ENCODE measurements at places on chromosomes 16 and 17.
A peak's percentile ranks its signal among the peaks of the same experiment; 100 is the strongest.

DNA sequence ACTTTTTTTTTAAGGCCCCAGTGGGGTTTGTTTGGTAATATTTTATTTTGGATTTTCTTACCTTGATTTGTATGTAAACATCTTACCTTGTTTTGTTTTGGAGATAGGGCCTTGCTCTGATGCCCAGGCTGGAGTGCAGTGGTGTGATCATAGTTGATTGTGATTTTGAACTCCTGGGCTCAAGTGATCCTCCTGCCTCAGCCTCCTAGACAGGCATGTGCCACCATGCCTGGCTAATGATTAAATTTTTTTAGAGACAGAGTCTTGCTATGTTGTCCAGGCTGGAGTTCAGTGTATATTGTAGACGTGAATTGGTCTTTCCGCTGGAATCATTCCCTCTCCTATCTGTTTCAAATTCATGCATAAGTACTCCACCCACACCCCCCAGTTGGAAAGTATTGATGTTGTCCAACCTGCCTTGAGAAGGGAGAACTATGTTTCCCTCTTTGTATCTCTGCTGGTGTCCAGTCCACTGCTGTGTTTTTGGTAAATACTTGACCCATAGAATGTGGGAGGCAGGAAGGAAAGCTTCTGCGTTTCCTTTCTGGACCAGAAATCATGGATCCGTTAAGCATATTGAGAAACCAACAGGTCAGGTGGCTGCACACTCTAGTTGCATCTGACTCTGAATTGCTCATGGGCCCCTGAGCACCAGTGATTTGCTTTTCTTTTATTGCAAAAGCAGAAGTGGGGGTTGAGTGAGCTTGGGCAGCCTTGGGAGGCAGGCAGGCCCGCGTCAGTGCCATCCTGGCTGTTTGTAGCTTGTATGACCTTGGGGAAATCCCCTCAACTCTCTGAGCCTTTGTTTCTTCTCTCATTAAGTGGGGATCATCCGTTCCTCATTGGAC, 25.0 kb downstream of the RMI2 start:
- no peak for DNase-seq

DNA sequence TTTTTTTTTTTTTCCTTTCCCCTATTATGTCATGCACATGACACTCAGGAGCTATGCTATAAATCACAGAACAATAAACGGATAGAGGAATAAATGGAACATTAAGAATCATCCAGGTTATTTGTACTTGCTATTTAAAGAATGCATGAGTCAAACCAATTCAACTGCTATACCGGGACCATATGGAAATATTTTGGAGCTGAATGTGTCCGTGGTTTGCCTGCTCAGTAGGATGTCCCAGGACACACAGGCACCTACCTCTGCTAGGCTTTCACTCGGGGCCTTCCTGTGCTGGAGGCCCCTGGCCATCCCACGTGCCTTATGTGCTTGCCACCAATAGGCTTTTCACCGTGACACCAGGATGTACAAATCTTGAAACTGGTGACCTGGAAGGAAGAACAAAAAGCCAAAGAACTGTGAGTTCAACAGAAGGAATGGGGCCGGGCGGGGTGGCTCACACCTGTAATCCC, 15.3 kb upstream of the SEC14L1 start:
- DNase-seq: no peak

- no peak for DNase-seq
These were observed 183.2 kb upstream of the GSE1 start for GRCh38 chr16:85429776-85430522.

DNA sequence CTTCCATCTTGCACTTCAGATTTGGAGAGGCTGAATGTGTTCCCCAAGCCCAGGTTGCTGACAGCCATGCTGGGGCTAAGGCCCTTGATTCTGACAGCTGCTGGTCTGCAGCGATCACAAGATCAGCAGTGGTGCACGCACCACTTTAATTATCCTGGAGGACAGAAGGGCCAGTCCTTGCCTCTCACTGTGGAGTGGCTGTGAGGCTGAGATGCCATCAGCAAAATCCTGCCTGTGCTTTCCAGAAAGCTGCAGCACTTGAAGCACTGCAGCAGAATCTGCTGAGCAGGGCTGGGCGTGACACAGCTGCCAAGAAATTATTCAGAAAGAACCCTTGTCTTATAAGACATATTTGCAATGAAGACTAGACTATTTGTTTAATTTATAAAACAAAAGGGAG, 37.1 kb downstream of the NUP93 start:
- DNase-seq: no peak

DNA sequence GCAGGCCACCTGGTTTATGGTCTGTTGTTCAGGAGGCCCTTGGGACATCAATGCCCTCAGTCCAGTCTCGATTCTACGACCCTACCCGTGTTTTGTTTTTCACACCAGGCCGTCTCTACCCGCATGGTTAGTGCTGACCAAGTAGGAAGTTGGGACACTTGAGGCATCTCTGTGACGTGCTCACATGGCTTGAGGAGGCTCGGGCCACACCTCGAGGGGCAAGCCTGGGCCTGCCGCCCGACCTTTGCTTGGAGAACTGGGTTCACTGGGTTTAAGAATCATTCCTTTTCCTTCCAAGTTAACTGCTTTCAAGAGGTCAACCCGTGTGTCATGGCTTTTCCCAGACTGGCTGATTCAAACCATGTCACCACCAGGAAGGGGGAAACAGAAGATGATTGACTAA, 86.8 kb downstream of the CMIP start:
- no peak for DNase-seq

GRCh38 chr17:78556812-78557211, 20.4 kb downstream of the DNAH17 start:
- DNase-seq: no peak

- DNase-seq: no peak
These were observed 103.3 kb upstream of the ZFHX3 start for GRCh38 chr16:73151225-73151624.

GRCh38 chr17:64938925-64939474, 19.7 kb upstream of the LRRC37A3 start:
- DNase-seq: no peak

DNA sequence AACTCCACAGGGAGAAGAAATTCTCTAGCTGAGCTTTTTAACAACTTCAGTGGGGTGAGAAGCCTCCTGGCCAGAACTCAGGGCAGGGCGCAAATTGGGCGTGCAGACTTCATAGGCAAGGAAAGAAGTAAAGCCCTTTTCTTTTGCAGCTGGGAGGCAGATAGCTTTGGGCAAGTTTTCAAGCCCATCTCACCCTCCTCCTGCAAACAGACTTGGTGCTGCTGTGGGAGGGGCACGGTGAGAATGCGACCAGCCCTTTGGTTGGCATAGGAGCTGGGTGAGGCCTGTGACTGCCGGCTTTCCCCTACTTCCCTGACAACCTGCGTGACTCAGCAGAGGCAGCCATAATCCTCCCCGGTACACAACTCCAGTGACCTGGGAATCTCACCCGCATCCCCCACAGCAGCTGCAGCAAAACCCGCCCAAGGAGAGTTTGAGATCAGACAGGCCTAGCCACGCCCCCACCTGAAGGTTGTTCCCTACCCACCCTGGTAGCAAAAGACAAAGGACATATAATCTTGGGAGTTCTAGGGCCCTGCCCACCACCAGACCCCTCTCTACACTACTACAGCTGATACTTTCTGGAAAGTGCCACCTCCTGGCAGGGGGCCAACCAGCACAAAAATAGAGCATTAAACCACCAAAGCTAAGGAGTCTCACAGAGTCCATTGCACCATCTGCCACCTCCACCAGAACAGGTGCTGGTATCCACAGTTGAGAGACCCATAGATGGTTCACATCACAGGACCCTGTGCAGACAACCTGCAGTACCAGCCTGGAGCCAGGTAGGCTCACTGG, 195.5 kb upstream of the CCL2 start:
- DNase-seq: no peak

GRCh38 chr16:17205279-17206211, 265.2 kb downstream of the XYLT1 start:
- DNase-seq: no peak

GRCh38 chr17:2028234-2028614, 1.7 kb upstream of the DPH1 start:
- no peak for DNase-seq

DNA sequence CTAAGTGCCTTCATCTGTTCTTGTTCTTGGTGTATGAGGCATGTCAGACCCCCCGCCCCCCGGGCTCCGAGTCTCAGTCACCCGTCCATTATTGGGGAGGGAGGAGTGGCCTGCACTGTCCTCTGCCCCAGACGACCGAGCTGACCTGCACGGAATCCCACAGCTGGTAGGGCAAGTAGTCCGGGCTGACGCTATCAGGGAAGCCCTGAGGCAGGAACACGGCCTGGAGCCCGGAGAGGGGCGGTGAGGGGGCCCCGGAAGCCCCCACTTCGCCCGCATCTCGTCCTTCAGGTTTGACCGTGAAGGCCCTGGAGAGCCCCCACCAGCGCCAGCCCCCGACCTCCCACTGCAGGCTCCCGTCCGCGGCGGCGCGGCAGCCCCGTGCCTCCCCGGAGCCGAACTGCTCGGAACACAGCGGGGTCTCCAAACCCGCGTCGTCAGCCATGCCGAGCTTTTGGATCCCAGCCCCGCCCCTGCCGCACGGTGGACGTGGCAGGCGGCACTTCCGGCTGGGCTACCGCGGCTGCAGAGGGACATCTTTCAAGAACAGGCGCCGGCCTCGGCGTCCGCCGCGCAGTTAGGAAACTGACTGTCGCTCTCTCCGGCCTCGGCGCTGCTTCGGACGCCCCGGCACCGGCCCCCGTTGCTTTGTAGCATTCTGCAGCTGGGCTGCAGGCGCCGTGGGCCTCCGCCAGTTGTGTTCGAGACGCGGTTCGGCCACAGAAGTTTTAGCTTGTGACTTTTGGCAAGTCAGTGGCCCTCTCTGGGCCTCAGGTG, at the start of gene RUSF1:
RUSF1 (minus strand) TSS at position 463 of the 777 bp plus-strand sequence; CDS start at position 445, 18 bp downstream.
- peak; percentile 89 for DNase-seq

GRCh38 chr17:73404246-73404645, 92.4 kb upstream of the CDC42EP4 start:
- DNase-seq: no peak

DNA sequence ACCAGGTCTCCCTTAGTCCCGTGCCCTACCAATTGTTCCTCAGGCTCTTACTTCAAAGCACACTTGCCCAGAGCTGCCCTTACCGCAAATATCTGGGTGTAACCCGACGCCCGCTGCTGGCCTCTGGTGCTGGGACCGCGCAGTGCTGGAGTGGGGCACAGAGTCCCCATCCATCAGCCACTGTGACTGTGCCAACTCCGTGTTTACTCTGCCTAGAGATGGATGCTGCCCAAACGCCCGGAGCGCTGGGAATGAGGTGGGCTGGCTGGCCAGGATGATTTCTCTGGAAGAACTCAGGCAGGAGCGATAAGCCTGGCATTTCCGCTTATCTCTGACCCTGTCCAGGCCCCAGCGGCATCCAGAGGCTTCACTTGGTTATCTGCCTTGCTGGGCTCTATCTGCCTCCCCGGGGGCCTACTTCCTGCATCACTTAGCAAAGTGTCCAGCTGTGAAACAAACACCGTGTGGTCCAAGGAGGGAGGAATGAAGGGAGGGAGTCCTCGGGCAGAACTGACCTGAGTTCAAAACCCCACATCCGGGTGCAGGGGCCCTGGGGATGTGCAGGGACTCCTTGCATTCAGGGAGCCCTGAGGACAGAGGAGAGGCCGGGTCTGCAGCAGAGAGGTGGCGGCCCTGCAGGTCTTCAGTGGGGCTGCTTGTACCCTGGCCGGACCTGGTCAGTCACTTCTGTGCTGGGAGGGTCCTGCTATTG, 9.4 kb upstream of the MYLK3 start:
- no peak for DNase-seq

- DNase-seq: peak; percentile 38
These were observed 20.9 kb downstream of the AKTIP start for GRCh38 chr16:53482123-53482522.

DNA sequence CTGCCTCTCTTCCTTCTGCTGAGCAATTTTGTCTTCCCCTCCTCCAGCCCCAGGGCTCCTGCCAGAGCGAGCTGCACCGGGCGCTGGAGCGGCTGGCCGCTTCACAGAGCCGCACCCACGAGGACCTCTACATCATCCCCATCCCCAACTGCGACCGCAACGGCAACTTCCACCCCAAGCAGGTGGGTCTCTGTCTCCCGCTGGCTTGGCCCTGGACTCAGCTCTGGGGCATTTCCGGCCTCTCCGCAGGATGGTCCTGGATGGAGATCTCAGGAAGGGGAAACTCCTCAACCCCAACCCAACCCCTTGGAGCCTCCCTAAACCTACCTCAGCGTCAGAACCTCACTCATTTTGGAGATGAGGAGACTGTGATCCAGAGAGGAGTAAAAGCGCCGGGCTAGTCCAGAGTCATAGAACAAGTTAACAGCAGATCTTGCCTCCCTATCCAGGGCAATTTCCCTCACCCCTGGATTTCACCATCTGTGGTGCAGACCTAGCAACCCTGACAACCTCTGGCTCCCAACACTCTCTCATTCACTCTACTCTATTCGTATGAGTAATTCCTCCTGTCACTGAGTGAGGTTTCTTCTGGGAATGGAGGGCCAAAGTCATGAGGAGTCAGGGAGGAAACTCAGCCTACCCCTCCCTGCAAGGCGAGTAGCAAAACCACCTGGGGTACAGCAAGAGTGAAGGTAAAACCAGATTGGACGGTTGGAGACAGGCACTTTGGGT, 10.8 kb downstream of the IGFBP4 start:
- DNase-seq: no peak

- DNase-seq: no peak
These were observed 3.2 kb downstream of the OR2C1 start for GRCh38 chr16:3358871-3359270.

- no peak for DNase-seq
These were observed 1927.2 kb downstream of the TP53TG3F start for GRCh38 chr16:35386619-35387018.

GRCh38 chr17:78204387-78205123, 9.5 kb upstream of the BIRC5 start:
- no peak for DNase-seq

- no peak for DNase-seq
These were observed 2.0 kb downstream of the SLC16A11 start for GRCh38 chr17:7041607-7042500.

GRCh38 chr17:38444151-38444550, 15.9 kb downstream of the ARHGAP23 start:
- peak; percentile 44 for DNase-seq

DNA sequence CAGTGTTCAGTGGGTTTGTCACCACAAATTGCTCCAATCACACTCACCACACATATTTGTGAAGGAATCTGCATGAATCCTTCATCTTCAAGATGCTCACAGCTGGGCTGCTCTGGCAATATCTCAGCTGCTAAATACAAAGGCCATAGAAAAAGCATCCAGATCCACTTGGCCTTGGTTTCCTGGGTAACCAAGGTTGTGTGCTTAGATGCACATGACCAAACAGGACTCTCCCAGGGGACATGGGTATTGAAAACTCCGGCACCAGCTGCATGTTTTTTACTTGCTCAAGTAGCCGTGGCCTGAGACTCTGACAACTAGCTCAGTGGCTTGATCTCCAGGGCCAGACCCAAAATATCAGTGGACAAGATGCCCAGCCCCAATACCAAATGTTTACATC, 131.3 kb downstream of the CBLN1 start:
- DNase-seq: no peak

DNA sequence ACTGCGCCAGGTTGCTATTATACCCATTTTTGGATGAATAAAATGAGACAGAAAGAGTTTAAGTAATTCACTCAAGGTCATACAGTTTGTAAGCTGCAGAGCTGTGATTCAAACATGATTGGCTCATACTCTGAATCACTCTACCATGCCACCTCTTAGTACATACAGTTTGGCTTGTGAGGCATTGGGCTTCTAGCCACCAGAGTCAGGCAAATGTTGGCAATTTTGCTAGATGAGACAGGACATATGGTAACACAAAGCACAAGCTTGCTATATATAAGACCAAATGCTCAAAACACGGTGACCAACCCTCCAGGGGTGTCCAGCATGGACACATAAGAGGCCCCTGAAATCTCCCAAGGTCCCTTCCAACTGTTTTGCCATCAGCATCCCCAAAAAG, 236.0 kb upstream of the IRX5 start:
- DNase-seq: no peak

GRCh38 chr16:5108505-5109158, 11.0 kb upstream of the EEF2KMT start:
- no peak for DNase-seq
